Upper lobe of right lung (tissue), 1 donor: ENCODE measurements at places on chromosomes 2 and 18. TPM values are rescaled to one million over a fixed set of nuclear protein-coding genes. Genes with fewer than 3 reads are reported as not detected.

GRCh38 chr18:26555804-26556553 is 7.6 kb upstream of the KCTD1 start:
- DNase-seq = no peak
- H3K27ac ChIP-seq = no peak overlapping the region

DNA sequence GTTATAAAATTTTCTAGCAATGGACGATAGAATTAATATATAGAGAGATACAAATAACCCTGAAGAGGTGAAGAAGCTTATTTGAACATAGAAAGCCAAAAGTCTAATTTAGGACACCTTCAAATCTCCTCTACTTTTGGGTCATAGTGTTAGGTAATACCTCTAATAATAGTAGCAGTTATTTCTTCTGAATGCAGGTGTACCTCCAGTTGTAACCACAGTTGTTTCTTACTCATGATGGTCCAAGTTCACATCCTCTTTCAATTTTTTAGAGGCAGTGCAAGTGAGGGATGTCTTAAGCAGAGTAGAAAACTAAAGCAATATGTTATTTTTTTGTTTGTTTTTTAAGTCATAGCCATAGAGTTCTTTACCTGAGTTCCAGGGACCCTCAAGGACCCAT is 429.5 kb downstream of the CCDC85A start:
- no peak for DNase-seq
- no peak overlapping the region for H3K4me3 ChIP-seq
- no peaks in the 10 kb centered on the region for H3K4me1 ChIP-seq
- H3K27ac ChIP-seq = no peak overlapping the region
- H3K27me3 ChIP-seq = no peaks in the 10 kb centered on the region

- no peak for DNase-seq
- H3K4me1 ChIP-seq = no peaks in the 10 kb centered on the region
- no peak overlapping the region for H3K27ac ChIP-seq
- H3K4me3 ChIP-seq = no peak overlapping the region
- H3K36me3 ChIP-seq = no peaks in the 10 kb centered on the region
These were observed 987.1 kb upstream of the KLHL29 start for GRCh38 chr2:22397847-22398246.

The MOGAT1 gene
- total RNA-seq = 2.2 TPM

DNA sequence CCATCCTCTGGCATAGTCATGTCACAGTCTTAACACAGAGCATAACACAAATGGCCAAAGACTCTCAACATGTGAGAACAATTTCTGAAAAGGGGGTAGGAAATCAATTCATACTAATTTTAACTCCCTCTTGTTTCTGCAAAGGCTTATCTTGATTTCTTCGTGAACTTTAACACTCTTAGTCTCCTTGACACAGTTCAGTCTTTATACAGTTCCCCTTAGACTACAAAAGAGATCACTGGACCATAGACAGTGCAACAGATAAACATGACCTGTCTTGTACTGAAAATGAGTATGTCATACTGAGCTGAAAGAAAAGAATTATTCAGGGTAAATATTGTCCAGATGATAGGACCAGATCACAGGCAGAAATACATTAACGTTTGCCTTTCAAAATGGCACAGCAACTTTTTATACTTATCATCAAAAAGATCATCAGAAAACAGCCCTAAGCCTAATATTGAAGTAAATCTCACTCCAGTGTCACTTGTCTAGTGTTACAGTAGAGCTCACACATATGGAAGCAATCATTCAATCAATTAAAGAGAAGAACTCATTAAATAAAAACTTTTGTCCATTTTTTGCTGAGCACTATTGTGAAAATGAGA is 56.4 kb upstream of the VRK2 start:
- no peak for DNase-seq
- H3K27me3 ChIP-seq = no peaks in the 10 kb centered on the region
- no peaks in the 10 kb centered on the region for H3K4me1 ChIP-seq
- no peaks in the 10 kb centered on the region for H3K36me3 ChIP-seq

DNA sequence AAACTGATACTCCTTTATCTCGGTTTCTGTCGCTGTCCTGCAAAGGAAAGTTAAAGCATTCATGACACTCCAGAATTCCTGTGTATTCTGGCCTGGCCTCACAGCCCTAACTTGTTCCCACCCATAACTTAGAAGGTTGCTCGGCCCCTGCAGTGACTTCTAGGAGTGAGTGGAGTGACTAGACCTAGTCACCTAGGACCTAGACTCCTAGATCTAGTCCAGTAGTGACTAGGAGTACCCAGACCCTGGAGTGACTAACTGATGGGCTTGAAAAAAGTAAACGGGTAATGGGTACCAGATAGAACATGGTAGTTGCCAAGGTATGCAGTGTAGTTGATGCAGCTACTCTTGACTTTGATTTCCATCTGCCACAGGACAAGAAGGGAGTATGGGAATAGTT is 181.8 kb downstream of the MYO1B start:
- H3K27me3 ChIP-seq = no peaks in the 10 kb centered on the region
- H3K27ac ChIP-seq = no peak overlapping the region
- H3K4me1 ChIP-seq = no peaks in the 10 kb centered on the region
- no peak for DNase-seq

- DNase-seq = no peak
- H3K27me3 ChIP-seq = peaks cover 4% of the 10 kb centered on the region
- no peaks in the 10 kb centered on the region for H3K36me3 ChIP-seq
- no peaks in the 10 kb centered on the region for H3K4me1 ChIP-seq
- no peak overlapping the region for H3K27ac ChIP-seq
These were observed 129.0 kb upstream of the COPS8 start for GRCh38 chr2:236956641-236957040.

- no peaks in the 10 kb centered on the region for H3K36me3 ChIP-seq
- DNase-seq = peak; percentile 33
- no peak overlapping the region for H3K4me3 ChIP-seq
- no peaks in the 10 kb centered on the region for H3K4me1 ChIP-seq
- H3K27ac ChIP-seq = no peak overlapping the region
These were observed 199.3 kb upstream of the HDAC4 start for GRCh38 chr2:239600001-239600593.

The ZBTB7C gene
- 17.7 TPM for total RNA-seq

DNA sequence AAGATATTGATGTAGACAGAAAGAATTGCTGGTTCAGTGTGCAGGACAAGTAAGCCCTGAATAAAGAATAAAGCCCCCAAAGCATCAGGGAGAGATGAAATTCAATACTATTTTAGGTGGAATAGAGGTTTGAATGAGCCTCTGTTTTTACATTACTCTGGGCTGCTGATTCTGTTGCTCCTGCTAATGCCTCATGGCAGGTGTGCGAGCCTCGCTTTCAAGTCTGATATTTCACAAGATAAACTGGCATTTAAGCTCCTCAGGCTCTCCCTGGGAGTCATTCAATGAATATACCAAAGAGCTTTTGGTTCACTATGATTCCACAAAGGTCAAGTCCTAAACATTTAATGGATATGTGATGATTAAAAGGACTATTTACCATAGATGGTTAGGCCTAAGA is 601.0 kb upstream of the SLC39A10 start:
- H3K27ac ChIP-seq = no peak overlapping the region
- no peak overlapping the region for H3K4me3 ChIP-seq
- no peak for DNase-seq
- no peaks in the 10 kb centered on the region for H3K27me3 ChIP-seq

GRCh38 chr2:119950966-119951365 is 61.9 kb upstream of the EPB41L5 start:
- no peak overlapping the region for H3K27ac ChIP-seq
- H3K4me3 ChIP-seq = no peak overlapping the region
- peaks cover 3% of the 10 kb centered on the region for H3K4me1 ChIP-seq
- no peaks in the 10 kb centered on the region for H3K27me3 ChIP-seq
- no peak for DNase-seq
